Activated T-cell treated with anti-CD3 and anti-CD28 coated beads, Interleukin-2, amount 50 U/mL, for 72 hours (primary cell): ENCODE measurements at places on chromosomes 6 and 20. TPM values are rescaled to one million over a fixed set of nuclear protein-coding genes. Genes with fewer than 3 reads are reported as not detected.
A peak's percentile ranks its signal among the peaks of the same experiment; 100 is the strongest.

Gene TDP2
- 62.9 TPM for total RNA-seq

Gene HDGFL1
- not detected for total RNA-seq

Gene RIPOR3
- 0.23 TPM for total RNA-seq

Gene CD40
- 4.2 TPM for total RNA-seq

Gene KIF16B
- total RNA-seq, result 6.0 TPM

Gene TCF21
- not detected for total RNA-seq

Gene ASIP
- total RNA-seq, result not detected

Gene LY6G6F
- total RNA-seq, result not detected

Gene CEP162
- total RNA-seq, result 3.5 TPM

Gene LST1
- total RNA-seq, result 27.0 TPM

Gene OTOR
- total RNA-seq, result not detected

Gene ANGPT4
- not detected for total RNA-seq

DNA sequence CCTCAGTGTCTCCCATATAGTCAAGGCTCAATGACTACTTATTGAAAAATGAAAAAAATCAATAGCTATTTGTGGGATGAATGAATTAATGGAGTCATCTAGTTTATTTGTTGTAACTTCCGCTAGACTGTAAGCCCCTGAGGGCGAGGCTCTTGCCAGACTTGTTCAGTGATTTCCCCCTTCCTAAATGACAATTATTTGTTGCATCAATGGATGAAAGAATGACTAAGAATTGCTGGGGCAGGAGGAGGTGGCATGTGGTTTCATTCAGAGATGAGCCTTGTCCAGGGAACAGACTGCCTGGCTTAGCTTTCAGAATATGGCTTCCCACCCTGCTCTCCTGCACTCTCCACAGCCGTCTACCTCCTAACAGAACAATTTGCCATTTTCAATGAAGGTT, 1.1 kb upstream of the PRELID3B start:
- DNase-seq, result peak; percentile 22

DNA sequence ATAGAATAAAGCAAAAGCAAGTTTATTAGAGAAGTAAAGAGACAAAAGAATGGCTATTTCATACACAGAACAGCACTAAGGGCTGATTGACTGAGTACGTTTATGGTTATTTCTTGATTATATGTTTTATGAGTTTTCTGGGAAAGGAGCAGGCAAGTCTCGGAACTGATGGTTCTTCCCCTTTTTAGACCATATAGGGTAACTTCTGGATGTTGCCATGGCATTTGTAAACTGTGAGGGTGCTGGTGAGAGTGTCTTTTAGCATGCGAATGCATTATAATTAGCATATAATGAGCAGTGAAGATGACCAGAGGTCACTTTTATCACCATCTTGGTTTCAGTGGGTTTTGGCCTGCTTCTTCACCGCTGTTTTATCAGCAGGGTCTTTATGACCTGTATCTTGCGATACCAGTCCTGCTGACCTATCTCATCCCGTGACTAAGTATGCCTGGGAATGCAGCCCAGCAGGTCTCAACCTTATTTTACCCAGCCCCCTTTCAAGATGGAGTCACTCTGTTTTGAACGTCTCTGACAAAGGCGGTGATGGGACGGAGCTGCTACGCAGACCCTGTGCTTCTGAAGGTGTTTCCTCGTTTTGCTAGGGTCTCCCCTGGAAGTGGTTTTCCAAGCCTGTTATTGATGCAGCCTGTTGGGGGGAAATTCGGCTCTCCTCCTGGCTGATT, 45.4 kb upstream of the BMP6 start:
- no peak for DNase-seq

GRCh38 chr6:48426636-48427035, 315.6 kb upstream of the PTCHD4 start:
- DNase-seq, result no peak

- DNase-seq, result no peak
These were observed 9.2 kb downstream of the SYNDIG1 start for GRCh38 chr20:24478584-24478983.

DNA sequence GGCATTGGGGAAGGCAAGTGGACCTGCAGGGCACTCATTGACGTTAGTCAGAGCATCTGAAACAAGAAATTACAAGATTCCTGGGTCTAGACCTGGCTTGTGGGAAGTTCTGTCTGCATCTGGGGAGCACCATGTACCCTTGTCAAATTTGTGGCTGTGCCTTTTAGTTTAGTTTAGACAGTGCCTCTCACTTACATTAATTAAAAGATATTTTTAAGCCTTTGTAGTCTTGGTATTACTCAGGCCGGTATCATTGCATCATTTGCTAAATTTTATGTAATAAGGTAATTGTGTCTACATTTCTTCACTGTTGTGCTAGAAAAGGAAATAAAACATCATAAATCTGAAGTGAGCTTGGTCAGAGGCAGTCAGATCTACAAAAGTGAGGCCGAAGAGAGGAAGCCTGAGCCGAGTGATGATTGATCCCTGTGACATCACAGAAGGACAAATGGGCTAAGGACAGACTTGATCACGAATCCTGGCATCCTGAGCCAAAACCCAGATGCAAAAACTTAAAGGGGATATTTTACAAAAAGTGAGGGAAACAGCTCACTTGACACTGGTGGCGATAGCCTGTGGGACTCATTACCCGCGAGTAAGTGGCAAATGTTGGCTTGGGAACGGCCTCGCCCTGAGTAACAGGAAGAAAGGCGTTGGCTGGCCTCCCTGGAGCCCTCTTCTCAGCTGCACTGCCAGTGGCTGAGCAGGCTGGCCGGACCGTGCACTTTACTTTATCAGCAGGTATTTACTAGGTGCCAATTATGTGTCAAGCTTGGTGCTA, 106.5 kb downstream of the TCP11 start:
- no peak for DNase-seq

GRCh38 chr6:37630281-37630799, 67.3 kb downstream of the MDGA1 start:
- DNase-seq, result no peak

- DNase-seq, result no peak
These were observed 228.3 kb downstream of the TTLL2 start for GRCh38 chr6:167552961-167553735.

DNA sequence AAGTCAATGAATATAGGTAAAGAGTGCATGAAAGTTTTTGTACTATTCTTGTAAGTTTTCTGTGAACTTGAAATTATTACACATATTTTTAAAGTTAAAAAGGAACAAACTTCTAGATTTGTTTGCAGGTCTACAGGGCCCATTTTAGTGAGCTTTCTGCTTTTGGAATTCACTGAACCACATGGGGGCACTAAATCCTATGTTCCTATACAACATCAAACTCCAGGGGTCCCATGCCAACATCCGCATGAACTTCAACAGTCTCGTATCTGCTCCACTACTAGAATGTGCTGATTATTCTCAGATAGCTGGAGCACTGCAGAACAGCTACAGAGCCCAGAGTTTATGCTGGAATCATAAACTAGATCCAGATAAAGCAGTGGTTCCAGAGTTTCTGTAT, 347.9 kb upstream of the SPTLC3 start:
- DNase-seq, result no peak

GRCh38 chr20:36540551-36541211, 638 bp upstream of the MYL9 start:
- DNase-seq, result no peak

GRCh38 chr6:32947552-32948465, 5.1 kb downstream of the HLA-DMA start:
- peak; percentile 41 for DNase-seq

- DNase-seq, result no peak
These were observed 6.4 kb upstream of the MDGA1 start for GRCh38 chr6:37704066-37704465.

DNA sequence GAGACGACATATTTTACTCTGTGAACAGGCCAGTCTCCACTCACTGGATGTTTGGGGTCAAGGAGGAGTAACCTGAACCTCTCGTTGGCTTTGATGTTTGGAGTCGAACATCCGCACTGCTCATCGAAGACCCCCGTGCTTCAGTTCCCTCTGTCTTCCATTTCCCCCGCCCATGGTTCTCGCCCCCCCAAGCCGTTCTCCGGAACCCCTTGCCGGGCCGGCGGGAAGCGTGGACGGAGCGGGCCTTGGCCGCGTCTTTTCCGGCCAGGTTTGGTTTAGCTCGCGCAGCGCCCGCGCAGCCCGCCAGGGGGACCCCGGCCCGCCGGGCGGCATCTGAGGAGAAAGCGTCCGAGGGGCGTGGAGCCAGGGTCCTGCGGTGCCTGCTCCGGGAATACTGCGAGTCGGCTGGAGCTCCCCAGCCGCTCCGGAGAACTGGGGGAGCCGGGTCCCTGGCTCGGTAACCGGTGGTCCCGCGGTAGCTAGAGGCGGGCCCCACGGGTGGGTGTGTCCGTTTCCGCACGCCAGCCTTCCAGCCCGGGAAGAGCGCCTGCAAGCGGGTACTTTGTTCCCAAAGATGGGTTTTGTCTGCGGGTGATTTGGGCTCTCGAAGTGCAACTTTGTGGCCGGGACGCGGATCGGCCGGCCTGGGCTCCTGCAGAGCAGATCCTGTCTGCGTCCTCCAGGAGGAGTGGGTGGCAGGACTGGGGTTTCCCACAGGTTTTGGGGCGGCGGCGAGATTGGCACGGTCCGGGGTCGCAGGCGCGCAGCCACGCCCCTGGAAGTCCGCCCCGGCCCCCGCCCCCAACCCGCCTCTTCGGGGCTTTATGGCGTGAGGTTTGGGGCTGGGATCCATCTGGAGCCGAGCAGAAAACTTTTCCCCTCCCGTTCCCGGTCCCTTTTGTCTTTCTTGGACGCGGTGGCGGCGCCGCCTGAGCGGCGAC, at the start of gene TMEM200A:
Gene TMEM200A, plus strand, starts transcription at position 852 of the 941 bp plus-strand sequence. CDS start 74,406 bp downstream, outside the sequence.
- peak; percentile 64 for DNase-seq

DNA sequence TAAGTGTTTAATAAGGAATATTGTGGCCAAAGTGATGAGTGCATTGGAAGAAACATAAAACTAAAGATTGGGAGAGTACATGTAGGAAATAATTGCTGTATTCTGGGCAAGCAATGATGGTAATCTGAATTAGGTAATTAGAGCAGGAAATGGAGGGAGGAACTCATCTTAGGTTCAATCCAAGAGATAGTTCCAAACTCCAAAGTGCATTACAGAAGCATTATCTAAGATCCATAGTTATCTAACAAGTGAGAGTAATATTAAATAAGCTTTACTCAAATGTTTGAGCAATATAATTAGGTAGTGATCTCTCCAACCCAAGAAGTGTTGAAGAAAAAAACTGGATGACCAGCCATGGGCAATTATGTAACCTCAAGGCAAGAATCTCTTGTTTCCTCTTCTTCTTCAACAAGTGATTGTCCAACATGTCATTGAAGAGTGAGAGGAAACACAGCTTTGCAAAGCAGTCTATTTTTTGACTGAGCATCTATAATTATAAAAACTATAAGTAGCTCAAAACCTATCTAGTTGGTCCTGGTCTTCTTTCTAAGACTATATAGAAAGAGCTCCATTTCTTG, 181.2 kb upstream of the TNFAIP3 start:
- no peak for DNase-seq

GRCh38 chr6:163985710-163986109, 571.2 kb downstream of the QKI start:
- no peak for DNase-seq

- no peak for DNase-seq
These were observed 315.4 kb downstream of the ALDH8A1 start for GRCh38 chr6:134634466-134634865.

- DNase-seq, result no peak
These were observed 11.5 kb downstream of the RSPH3 start for GRCh38 chr6:158988477-158988876.
